Suppressor macrophage treated with lipopolysaccharide for 4 hours (primary cell): ENCODE measurements at places on chromosomes 3 and 15.

- DNase-seq, result no peak
Measured at GRCh38 chr15:51575775-51576174, 46.8 kb downstream of the DMXL2 start.

DNA sequence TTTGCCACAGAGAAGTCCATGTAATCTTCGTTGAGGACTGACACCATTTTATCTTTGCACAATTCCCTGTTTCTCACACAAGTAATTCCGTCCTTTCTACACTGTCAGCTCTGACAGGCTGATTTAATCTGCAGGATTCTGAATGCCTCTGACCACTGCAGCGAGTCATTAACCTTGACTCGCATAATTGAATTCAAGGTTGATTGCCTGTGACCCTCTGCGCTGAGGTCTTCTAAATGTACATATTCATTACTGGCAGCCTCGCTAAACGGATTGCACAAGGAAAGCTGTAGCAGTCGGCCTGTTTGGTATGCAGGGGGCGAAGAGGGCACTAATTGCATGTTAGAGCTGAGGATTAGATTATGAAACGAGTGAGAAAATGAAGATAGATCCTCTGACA, 147.8 kb downstream of the SHOX2 start:
- DNase-seq, result no peak

GRCh38 chr15:67136802-67137201, 71.4 kb downstream of the SMAD3 start:
- no peak for DNase-seq

DNA sequence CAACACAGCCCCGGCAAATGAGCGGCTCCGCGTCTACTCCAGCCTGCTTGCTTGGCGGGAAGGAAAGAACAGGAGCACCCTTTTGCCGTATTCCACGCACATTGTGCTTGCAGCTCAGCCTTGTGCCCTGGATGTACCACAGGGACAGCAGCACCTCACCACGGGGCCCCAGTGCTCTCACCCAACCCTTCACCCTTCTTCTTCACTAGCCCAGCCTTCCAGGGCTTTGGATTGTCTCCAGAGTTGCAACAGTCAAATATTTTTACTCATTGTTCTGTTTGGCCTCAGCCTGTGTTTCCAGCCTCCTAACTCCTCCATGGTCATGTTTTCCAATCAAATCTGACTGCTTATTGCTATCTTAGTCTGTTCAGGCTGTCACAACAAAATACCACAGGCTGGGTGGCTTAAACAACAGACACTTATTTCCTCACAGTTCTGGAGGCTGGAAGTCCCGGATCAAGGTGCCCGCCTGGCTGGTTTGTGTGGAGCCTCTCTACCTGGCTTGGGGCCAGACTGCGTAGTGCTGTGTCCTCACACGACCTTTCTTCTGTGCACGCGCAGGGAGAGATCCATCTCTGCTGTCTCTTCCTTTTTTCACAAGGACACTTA, 79.2 kb upstream of the ABHD17C start:
- no peak for DNase-seq

DNA sequence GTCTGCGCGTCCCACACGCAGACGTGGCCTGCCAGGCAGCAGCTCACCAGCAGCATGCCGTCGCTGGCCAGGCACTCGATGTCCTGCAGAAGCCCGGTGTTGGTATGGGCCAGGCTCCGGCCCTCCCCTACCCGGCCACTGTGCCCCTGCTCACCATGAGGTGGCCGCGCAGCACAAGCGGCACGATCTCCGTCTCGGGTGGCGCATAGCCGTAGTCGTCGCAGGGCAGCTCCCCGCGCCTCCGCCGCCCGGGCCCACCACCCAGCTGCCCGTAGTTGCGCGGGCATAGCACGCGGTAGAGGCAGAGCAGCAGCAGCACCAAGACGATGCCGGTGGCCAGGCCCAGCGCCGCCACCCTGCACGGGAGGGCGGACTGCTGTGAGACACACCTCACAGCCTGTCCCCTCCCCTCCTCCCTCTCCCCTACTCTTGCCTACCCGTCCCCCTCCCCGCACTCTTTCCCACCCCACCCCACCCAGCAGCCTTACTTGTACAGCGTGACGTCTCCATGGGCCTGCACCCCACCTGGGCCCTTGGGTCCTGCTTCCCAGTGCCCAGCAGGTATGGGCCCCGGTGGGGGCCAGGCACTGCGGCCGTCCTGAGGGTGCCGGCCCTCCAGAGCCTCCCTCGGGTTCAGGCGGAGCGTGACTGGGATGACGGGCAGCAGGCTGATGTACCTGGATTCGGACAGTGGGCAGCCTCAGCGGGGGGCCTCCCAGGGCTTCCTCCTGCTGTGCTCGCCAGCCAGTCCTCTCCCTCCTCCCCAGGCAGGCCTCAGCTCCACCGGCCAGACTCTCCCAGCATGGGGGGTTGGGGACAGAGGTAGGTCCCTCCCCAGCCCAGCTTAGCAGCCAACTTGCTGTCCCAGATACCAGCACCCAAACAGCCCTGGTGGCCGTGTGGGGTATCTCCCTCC, 37.6 kb downstream of the PTPN23 start:
- no peak for DNase-seq

GRCh38 chr15:61564785-61565184, 335.7 kb upstream of the RORA start:
- no peak for DNase-seq

DNA sequence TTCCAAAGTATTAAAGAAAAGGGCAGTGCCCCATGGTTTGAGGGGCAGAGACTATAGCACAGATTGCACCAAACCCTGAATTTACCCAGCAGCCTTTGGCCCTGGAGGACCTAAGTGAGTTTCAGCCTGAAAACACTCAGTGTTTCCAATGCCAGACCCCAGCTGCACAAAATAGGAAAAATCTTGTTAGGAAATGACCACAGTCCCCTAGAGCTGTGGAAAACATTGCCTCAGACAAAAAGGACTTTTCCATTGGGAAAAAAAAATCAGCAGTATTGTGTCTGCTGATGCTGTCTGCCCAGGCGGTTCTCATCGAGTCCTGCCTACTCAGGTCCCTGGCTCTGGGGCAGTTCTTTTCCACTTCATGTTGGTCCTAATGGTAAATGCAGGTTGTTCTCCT, 121.7 kb upstream of the DLG1 start:
- DNase-seq, result no peak
